ENCODE measurements at places on chromosomes 7 and 10.
A peak's percentile ranks its signal among the peaks of the same experiment; 100 is the strongest.

DNA sequence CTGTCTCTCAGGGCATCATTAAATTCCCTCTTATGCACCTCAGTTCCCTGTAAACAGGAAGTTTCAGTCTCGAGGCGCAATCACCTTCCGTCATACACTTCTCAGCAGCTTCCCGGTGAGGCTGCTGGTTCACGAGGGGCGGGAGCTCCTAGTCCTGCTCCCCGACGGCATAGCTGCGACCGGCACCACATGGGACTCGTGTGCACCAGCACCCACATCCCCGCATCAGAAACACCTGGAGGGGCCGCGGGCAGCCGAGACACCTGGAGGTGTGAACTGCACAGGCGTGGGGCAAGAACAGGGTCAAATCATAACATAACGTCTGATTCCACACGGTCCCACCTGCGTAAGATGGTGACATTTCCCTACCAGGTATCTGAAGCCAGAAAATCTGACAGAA, 52.7 kb downstream of the DIP2C start:
- DNase-seq, result no peak

- DNase-seq, result no peak
Observed at GRCh38 chr10:119688033-119688508, 36.9 kb downstream of the BAG3 start.

GRCh38 chr7:25486656-25487055, 258.4 kb upstream of the NPVF start:
- no peak for DNase-seq

- DNase-seq, result no peak
Observed at GRCh38 chr10:128312250-128312649, 186.0 kb upstream of the MKI67 start.

- no peak for DNase-seq
Observed at GRCh38 chr10:129883029-129883428, 81.0 kb downstream of the EBF3 start.

DNA sequence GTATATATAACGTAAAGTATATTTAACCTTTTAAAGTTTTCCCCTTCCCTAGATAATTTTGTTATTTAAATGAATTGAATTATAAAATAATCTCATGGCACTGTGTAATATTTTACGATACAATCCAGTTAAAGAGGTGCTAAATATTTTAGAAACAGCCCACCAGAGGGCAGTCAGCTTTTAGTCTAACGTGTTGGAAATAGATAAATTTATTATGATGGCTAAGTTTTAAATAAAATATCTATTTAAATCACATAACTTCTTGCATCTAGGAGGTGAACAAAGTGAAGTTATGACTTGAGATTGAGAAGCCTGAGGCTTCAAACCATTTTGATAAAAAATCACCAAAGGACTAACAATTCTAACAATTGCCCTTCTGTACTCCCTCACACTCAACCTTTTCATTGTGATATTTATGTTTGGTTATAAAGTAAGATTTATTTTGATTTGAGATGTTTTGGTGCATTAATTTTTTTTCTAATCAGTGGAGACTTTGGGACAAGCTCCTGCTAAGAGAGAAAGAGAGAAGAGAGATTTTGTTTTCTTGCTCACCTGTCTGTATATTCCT, 171.5 kb upstream of the SP4 start:
- DNase-seq, result no peak

GRCh38 chr7:35823440-35823839, 22.6 kb downstream of the SEPTIN7 start:
- no peak for DNase-seq

DNA sequence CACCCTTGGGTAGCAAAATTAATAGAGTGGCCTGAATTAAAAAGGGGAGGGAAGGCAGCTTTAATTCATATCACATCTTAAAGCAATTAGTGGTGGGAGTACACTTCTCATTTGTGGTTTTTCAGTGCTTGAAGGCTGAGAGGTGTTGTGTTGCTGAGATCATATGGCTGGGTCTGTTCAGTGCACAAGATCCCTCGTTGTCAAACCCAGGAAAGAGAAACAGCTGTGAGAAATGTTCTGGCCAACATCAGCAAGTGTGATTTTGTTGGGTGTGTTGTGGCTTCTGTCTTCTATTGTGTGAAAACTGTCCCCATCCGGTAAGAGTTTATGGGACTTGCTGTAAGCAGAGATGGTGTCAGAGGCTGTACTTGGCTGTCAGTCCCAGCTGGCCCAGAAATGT, 197.9 kb upstream of the BMPER start:
- DNase-seq, result peak; percentile 66
